ENCODE measurements at places on chromosomes 2 and 18.

- no peak for DNase-seq
Observed at GRCh38 chr2:142234741-142235140, 103.9 kb upstream of the LRP1B start.

DNA sequence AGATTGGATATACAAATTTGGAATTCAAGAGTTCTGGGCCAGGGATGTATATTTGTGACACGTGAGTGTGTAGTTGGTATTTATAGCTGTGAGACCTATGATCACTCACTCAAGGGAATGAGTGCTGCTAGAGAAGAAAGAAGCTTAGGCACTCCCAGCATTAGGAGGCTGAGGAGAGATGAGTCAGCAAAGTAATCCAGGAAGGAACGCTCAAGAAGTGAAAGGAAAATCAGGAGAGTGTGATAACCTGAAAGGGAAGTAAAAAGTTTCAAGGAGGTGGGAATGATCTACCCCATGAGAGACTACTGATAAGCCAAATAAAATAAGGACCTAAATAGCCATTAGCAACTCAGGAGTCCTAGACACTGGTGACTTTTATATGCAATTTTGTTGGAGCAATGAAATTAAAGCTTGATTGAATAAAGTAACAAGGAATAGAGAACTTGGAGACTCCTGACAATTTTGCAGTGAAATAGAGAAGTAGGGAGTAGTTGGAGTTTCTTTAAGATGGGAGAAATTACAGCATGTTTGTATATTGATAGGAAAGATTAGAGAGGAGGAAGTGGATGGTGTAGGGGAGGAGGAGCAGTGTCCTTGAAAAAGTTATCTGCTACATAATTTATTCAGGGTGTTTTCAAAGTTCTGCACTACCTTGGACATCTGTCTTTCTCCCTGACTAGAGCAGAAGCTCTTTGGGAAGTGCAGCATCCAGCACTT, 89.9 kb downstream of the UBE2E3 start:
- DNase-seq = no peak

GRCh38 chr2:110788976-110789375, 56.6 kb downstream of the ACOXL start:
- no peak for DNase-seq

- DNase-seq = no peak
Observed at GRCh38 chr2:72127401-72128058, 20.1 kb downstream of the CYP26B1 start.

GRCh38 chr18:77658299-77658662, 408.6 kb downstream of the GALR1 start:
- no peak for DNase-seq

DNA sequence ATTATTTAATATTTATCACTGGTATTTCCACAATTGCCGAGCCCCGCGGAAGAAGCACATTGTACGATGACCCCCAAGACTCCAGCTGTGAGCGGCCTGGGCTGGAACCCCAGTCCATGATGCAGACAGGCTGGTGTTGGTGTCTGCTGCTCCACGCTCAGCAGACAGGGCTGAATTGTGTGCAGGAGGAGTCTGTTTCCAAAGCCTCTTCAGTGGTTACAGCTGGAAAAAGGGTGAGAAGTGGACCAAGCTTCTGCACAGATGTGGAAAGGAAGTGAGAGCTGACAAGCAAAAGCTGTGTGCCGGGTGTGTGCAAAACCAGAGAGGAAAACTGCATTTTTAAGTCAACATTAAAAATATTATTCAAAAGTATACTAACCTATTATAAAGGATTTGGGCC, 500.4 kb downstream of the GALR1 start:
- DNase-seq = no peak

DNA sequence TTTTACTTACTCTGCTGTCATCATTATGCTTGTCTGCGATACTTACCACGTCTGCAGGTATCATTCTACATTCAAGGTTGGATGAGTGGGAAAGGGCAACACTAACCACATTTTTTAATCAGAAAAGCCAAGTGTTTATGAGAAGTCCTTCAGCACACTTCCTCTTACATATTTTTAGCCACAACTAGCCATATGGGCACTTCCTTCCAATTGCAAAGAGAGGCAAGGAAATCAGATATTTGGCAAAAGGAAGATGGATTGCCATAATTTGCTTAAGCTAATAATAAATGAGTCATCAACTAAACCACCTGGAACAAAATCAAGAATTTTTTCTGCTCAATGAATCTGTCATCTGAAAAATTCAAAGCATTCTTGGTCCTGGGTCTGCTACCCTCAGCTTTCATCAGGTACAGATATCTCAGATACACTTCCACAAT, 16.7 kb upstream of the MRO start:
- no peak for DNase-seq

DNA sequence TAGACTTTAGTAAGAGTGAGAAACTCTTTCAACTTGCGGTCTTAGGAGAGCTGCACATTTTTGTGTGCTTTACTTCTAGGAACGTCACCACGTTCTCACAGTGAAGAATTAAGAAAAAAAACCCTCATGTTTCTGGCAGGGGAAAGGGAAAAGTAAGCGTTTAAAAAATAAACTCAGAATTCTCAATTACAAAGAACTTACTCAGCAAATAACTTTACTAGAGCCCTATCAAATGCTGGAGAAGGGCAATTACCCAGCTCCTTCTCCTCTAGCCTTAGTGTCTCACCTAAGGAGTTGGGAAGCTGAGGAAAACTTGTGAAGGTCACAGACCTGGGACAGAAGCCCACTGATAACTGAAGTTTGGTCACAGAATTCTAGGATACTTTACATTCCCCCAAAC, 1500.3 kb downstream of the LRP1B start:
- DNase-seq = no peak

GRCh38 chr2:237258615-237259014, 155.3 kb downstream of the COL6A3 start:
- no peak for DNase-seq

DNA sequence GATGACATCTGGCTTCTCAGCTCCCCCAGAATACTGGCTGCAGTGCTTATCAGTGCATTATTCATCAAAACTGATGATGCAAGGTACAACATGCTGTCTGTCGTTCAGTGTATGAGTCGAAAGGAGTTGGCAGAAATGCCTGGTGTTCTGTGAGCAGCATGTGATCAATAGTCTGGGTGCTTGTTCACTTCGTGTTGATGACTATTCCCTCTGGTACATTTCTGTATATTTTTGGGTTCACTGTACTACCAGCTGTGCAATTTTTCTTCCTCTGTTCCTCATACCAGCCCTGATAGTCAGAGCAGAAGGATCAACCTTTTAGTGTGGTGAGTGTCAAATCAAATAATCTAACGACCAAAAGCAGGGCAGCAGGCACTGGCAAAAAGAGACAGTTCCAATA, 59.0 kb upstream of the KLHL14 start:
- DNase-seq = no peak

- DNase-seq = no peak
Observed at GRCh38 chr2:96354492-96354891, 18.9 kb downstream of the NCAPH start.

GRCh38 chr2:11698009-11698922, 28.3 kb upstream of the NTSR2 start:
- no peak for DNase-seq

DNA sequence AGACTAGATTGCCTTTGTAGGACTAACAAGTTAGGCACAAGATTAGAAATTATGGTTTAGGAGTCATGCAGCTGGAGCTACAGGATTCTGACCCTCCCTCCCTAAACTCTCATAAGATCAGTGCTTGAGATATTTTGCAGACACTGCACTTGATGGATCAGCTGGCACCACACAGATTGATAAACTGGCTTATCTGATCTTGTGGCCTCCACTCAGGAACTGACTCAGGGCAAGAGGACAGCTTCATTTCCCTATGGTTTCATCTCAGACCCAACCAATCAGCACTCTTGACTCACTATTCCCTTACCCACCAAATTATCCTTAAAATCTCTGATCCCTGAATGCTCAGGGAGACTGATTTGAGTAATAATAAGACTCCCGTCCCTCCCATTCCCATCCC, 152.3 kb downstream of the DIS3L2 start:
- DNase-seq = peak; percentile 52

DNA sequence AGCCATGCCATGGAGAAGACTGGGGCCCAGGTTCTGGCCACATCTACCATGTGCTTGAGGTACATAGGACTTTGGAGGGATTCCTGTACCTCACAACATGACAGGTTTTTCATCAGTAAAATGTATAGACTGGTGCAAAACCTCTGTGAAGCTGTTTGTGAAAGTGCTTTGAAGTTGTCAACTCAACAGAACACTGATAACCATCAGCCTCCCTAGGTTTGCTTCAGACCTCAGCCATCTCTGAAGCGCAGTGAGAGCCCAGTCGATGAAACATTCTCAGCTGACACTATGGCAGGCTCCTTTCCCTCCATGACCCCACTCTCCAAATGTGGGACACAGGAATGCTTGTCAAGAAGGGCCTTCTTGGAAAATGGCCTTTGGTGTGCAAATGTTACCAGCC, 38.6 kb downstream of the STK25 start:
- DNase-seq = no peak

GRCh38 chr2:226869371-226869770, 33.5 kb downstream of the RHBDD1 start:
- DNase-seq = no peak

- DNase-seq = no peak
Observed at GRCh38 chr2:60002183-60002867, 551.1 kb downstream of the BCL11A start.

DNA sequence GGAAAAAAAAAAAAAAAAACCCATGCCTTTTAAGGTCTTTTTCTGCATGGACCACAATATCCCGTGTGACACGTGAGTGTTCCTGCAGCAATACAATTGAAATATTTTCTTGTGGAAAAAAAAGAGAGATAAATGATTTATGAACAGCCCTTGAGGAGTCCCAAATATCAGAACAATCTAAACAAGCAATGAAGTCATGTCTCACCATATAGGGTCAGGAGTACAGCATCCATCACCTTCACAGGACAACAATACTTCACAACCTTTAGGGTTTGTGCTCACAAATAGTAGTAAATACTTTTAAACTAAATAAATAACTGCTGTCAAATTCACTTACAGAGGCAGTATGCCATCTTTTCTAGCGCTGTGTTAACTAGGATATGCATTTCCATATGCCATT, 87.9 kb downstream of the ZEB2 start:
- DNase-seq = no peak

DNA sequence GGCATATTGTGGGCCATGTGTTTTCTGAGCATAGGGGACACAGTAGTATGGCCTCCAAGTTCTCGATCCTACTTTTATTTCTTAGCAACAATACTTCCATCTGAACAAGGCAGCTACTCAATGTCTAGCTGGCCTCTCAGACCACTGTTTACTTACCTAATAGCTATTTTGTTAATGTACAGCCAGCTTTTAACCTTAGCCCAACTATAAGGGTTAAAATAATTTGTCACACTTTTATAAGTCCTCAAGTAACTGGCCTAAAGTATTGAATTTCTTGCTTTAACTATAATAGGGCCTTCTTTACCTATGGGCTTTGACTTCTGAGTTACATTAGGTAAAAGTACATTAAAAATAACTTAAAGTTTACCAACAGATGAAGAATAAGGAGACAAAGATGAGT, 117.4 kb downstream of the GAREM1 start:
- no peak for DNase-seq

- DNase-seq = no peak
Observed at GRCh38 chr2:50546790-50547189, 485.1 kb downstream of the NRXN1 start.

- DNase-seq = no peak
Observed at GRCh38 chr18:6747646-6748045, 18.1 kb downstream of the ARHGAP28 start.

GRCh38 chr2:25358836-25359235, 17.1 kb upstream of the DNMT3A start:
- DNase-seq = no peak

DNA sequence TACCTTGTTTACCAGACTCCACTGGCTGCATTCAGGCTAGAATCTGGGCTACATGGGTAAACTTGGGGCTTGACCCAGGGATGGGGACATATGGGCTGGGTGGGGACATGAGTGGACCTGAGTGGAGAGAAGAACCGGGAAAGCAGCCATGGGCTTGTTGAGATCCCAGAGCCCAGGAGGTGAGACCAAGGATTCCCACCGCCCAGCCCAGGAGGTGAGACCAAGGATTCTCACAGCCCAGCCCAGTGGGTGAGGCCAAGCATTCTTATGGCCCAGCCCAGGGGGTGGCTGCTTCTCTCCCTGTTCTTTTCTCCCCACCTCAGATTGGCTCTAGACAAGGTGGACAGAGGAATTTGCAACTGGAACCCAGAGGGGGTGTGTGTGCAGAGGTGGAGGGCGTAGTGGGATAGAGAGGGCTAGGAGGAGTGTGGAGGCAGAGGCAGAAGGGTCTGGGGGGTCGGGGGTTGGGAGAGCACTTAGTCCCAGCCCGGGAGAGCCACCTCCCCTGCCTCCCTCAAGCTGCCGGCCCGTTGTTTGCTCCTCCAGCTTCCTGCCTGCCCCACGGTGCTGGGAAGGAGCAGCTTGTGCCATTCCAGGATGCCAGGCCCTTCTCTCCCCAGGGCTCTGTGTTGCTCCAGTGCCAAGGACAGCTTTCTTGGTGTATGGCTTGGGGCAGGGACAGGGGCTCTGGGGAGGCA, 25.6 kb downstream of the GLI2 start:
- no peak for DNase-seq

- DNase-seq = no peak
Observed at GRCh38 chr2:236047886-236048540, 120.2 kb downstream of the GBX2 start.

Measured in activated CD4-positive, alpha-beta T cell treated with anti-CD3 and anti-CD28 coated beads, Interleukin-2, Interleukin-4, amounts not matched to agents 100 ng/mL and 50 ng/mL, durations not matched to agents 16 hours and 8 hours (primary cell).